ENCODE measurements at places on chromosomes 1 and 21.
A peak's percentile ranks its signal among the peaks of the same experiment; 100 is the strongest.

DNA sequence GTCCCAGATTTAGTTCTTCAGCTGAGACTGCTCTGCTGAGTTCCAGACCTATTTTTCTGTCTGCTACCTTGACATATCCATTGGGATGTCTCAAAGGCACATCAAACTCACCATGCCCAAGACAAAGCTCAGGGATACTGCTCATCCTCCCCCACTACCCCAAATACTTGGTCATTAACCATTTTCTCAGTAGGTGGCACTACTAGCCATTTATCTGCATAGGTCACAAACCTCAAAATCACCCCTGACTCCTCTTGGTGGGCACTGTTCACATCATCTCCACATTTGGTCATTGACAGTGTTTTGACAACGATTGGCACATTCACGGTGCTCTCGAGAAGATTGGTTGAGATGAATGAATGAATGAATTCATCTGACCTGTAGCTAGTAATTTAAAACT is 32.1 kb downstream of the CACNA1S start:
- no peak overlapping the region for H3K4me3 ChIP-seq
- no peak for DNase-seq

DNA sequence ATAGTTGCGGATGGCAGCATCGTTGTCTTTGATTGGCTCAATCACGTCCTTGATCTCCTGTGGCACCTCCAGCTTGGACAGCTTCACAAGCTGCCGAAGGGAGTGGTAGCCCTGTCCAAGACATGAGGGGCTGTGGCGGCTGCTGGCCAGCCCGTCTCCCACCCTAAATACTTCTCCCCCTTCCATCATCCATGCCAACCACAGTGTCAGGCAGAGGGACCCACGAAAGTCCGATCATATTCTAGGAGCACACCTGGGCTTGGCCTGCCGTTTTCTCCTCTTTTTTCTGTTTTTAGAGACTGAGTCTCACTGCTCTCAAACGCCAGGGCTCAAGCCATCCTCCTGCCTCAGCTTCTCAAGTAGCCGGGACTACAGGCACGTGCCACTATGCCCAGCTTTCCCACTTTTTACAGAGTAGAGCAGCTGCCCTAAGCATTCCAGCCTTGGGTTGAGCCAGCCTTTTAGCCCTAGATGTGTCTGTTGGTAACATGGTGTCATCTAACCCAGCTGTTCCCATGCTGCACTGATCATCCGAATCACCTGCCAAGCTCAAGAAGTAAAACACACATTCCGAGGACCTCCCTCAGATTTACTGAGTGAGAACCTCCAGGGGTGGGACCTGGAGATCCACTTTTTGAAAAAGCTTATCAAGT is 10.4 kb downstream of the MTHFR start:
- no peaks in the 10 kb centered on the region for H3K36me3 ChIP-seq
- H3K4me3 ChIP-seq: no peak overlapping the region
- H3K27me3 ChIP-seq: no peaks in the 10 kb centered on the region

DNA sequence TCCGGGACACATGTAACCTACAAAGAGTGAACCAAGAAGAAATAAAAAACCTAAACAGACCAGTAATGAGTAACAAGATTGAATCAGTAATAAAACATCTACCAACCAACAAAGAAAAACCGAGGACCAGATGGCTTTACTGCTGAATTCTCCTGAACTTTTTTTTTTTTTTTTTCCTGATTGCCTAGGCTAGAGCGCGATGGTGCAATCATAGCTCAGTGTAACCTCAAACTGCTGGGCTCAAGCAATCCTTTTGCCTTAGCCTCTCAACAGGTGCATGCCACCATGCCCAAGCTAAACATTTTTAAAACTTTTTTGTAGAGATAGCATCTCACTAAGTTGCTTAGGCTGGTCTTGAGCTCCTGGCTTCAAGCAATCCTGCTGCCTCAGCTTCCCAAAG is 11.2 kb upstream of the FGGY start:
- H3K27me3 ChIP-seq: no peaks in the 10 kb centered on the region
- no peaks in the 10 kb centered on the region for H3K4me1 ChIP-seq
- no peak overlapping the region for H3K4me3 ChIP-seq

GRCh38 chr21:45326169-45326851 is 38.6 kb upstream of the POFUT2 start:
- H3K36me3 ChIP-seq: no peaks in the 10 kb centered on the region
- DNase-seq: no peak
- H3K4me1 ChIP-seq: peaks cover 21% of the 10 kb centered on the region
- H3K4me3 ChIP-seq: no peak overlapping the region
- H3K27ac ChIP-seq: no peak overlapping the region

DNA sequence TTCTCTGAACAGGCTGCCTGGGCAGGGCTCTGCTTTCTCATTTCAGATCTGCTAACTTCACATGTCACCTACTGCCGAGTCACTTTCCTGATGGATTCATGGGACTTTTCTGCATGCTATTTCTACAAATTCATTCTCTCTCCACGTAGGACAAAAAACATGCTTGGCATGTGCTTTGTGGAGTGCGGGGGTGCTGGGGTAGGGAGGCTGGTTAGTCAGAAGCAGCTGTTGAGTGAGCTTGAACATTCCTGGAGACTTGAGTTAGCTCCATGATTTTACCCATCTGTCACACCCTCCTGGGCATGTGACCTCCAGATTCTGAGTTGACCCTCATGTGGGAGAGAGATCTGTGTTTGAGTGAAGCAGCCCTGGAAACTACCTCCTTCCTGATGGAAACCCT is 71.4 kb downstream of the UCK2 start:
- no peak overlapping the region for H3K4me3 ChIP-seq
- DNase-seq: no peak
- H3K4me1 ChIP-seq: no peaks in the 10 kb centered on the region
- H3K27me3 ChIP-seq: no peaks in the 10 kb centered on the region
- peaks cover 8% of the 10 kb centered on the region for H3K36me3 ChIP-seq

DNA sequence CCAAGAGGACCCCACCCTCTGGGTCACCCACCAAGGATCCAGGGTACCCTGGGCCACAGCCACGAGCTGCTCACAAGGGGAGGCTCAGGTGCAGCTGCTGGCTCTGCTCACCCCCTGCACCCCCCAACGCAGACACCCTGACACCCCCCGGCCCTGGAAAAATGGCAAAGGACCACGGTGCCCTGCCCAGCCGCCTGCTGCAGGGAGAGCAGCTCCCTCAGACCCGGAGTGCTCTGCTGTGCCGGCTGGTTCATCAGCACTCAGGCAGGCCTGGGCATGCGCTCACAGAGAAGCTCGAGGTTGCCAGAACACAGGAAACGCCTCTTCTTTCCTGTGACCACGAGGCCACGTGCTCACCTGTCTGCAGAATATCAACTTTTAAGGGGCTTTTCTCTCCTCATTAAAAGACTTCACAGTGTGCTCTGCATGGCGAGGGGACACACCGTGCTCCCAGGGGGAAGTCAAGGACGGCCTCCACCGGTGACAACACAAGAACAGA is 4.3 kb upstream of the C1QTNF12 start:
- peaks cover 12% of the 10 kb centered on the region for H3K4me1 ChIP-seq
- H3K4me3 ChIP-seq: no peak overlapping the region
- peak overlapping the region; percentile 82 for H3K27ac ChIP-seq
- H3K36me3 ChIP-seq: no peaks in the 10 kb centered on the region
- peak; percentile 53 for DNase-seq

GRCh38 chr21:46079352-46080170 is 18.4 kb upstream of the COL6A2 start:
- no peak overlapping the region for H3K4me3 ChIP-seq
- no peaks in the 10 kb centered on the region for H3K27me3 ChIP-seq
- H3K27ac ChIP-seq: no peak overlapping the region
- no peaks in the 10 kb centered on the region for H3K4me1 ChIP-seq

- H3K4me1 ChIP-seq: no peaks in the 10 kb centered on the region
- no peaks in the 10 kb centered on the region for H3K36me3 ChIP-seq
- no peak for DNase-seq
- no peaks in the 10 kb centered on the region for H3K27me3 ChIP-seq
- H3K4me3 ChIP-seq: no peak overlapping the region
- no peak overlapping the region for H3K27ac ChIP-seq
Measured at GRCh38 chr1:245666412-245666811, 511.6 kb downstream of the KIF26B start.

GRCh38 chr1:232036181-232036933 is 409.8 kb downstream of the DISC1 start:
- H3K27me3 ChIP-seq: no peaks in the 10 kb centered on the region
- no peak overlapping the region for H3K27ac ChIP-seq
- H3K36me3 ChIP-seq: no peaks in the 10 kb centered on the region
- DNase-seq: no peak
- no peak overlapping the region for H3K4me3 ChIP-seq
- H3K4me1 ChIP-seq: no peaks in the 10 kb centered on the region

DNA sequence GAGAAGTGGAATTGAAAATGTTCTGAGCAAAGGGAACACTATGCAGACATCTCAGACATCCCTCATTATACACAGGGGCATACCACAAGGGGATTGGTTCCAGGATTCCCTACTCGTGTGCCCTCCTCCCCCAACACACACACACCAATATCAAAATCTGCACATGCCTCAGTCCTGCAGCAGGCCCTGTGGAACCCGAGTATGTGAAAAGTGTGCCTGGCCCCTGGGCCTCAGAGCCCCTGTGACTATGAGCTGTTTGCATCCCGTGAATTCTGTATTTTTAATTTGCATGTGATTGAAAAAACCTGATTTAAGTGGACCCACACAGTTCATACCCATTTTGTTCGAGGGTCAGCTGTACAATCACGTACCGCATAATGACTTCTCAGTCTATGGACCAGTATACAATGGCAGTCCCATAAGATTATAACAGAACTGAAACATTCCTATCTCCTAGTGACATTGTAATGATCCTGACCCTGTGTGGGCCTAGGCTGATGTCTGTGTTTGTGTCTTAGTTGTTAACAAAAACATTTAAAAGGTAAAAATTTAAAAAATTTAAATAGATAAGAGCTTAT is 11.3 kb downstream of the POU2F1 start:
- peaks cover 18% of the 10 kb centered on the region for H3K4me1 ChIP-seq
- no peaks in the 10 kb centered on the region for H3K27me3 ChIP-seq
- H3K36me3 ChIP-seq: no peaks in the 10 kb centered on the region

DNA sequence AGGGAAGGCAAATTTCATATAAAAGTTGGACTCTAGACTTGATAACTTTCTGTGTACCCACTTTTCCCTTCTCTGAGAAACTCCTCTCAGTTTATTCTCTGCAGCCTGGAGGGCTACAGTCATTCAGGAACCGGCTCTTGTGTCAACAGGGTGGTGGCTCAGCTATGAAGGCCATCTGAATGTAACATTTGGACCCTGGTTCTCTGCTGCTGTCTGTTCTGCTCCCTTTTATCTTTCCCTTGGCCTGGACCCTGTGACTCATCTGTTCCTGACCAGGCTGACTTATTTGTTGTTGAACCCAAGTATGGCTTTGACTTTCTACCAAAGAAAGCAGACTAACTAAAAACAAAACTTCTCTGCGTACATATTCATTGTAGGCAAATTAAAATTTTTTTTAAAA is 75.4 kb downstream of the CENPF start:
- no peak overlapping the region for H3K4me3 ChIP-seq
- H3K36me3 ChIP-seq: no peaks in the 10 kb centered on the region

DNA sequence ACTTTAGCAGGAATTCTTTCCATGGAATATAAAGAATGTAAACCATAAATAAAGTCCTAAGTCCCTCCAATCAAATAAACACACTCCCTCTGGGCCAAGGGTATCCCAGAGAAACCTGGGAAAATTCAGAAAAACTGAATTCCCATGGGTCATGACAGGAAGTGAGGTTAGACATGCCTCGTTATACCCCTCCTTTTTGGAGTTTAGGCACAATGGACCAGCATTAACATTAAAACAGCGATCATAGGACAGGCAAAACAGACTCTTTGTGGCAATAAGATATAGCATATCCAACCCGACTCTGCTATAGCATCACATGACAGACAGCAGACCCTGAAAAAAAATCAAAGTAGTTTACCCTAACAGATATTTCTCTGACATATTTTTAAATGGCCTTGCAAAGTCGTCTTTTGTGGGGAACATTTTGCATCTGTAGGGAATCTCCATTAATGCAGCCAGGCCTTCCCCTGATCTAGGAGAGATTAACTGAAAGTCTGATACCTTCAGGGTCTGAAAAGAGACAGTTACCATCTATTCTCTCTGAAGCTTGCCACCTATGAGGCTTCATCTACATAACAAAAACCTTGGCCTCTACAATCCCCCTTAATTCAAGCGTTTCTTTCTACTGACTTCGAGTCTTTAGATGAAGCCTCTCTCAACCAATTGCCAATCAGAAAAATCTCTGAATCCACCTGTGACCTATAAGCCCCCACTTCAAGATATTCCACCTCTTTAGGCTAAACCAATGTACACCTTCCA is 143.0 kb upstream of the KCNK1 start:
- no peak overlapping the region for H3K4me3 ChIP-seq
- DNase-seq: no peak
- H3K27me3 ChIP-seq: no peaks in the 10 kb centered on the region
- no peaks in the 10 kb centered on the region for H3K4me1 ChIP-seq

DNA sequence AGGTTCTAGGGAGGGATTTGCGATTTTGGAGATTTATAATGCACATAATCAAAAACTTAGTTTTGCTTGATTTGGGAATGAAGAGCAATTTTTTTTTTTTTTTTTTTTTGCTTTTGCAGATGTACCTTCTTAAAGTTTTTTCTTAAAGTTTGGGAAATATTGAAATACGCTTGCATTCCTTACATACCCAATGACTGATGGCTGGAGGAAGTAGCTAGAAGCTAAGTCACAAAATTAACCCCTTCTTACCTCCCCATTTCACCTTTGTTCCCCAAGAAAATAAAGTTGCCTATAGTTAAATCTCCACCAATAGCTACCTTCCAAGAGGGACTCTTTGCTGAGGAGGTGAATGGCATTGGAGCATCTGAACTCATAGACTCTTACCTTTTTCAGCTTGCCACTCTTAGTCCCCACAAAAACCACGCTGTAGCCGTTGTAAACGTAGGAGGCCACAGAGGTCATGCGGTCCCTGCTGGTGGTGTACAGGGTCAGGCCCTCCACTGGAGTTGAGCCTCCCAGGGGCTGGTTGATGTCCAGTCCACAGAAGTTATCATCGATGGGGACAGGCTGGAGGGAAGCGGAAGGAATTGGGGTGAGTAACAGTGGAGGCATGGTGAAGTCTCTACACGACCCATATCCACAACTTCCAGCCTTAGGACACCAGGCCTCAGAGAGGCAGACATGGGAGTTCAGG is 34.1 kb downstream of the PLXNA2 start:
- no peak for DNase-seq
- H3K36me3 ChIP-seq: no peaks in the 10 kb centered on the region
- no peak overlapping the region for H3K27ac ChIP-seq
- no peaks in the 10 kb centered on the region for H3K27me3 ChIP-seq

DNA sequence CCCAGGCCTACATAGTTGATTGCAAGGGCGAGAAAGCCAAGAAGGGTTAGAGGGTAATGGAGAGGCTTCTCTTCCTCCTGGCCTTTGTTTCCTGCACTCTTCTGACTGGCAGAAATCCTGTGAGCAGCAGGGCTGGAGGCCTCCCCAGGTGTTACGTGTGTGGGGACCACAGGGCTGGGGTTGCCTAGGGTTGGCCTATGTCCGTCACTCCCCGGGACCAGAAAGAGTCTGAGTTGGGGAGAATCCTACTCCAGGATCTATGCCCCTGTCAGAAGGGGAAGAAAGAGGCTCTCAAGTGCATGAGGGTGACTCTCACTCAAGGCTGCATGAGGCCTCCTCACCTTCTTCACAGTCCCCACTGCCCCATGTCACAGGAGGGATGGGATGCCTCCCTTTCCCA is 38.5 kb downstream of the IGFN1 start:
- H3K27me3 ChIP-seq: peaks cover 6% of the 10 kb centered on the region
- no peaks in the 10 kb centered on the region for H3K36me3 ChIP-seq
- DNase-seq: no peak
- H3K4me3 ChIP-seq: no peak overlapping the region
- no peak overlapping the region for H3K27ac ChIP-seq

- no peak overlapping the region for H3K27ac ChIP-seq
- no peak for DNase-seq
- no peaks in the 10 kb centered on the region for H3K4me1 ChIP-seq
Measured at GRCh38 chr1:17690906-17691634, 64.1 kb upstream of the ACTL8 start.

GRCh38 chr1:170853867-170854266 is 81.5 kb upstream of the MROH9 start:
- no peaks in the 10 kb centered on the region for H3K27me3 ChIP-seq
- peaks cover 10% of the 10 kb centered on the region for H3K4me1 ChIP-seq
- H3K4me3 ChIP-seq: no peak overlapping the region
- H3K27ac ChIP-seq: no peak overlapping the region
